ENCODE measurements at places on chromosomes 7 and 10.
A peak's percentile ranks its signal among the peaks of the same experiment; 100 is the strongest.

DNA sequence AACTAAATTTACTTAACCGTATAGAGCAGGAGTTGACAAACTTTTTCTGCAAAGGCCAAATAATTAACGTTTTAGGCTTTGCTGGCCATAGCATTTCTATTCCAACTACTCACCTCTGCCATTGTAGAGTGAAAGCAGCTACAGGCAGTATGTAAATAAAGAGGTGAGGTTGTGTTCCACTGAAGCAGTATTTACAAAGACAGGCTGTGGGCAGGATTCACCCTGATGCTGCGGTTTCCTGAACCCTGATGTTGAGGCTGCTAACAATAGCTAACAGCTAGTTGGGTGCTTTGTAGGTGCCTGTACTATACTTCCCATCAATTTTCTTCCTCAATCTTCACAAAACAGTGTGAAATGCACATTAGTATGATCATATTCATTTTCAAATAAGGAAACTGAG is 47.0 kb upstream of the LAMB1 start:
- DNase-seq = no peak

DNA sequence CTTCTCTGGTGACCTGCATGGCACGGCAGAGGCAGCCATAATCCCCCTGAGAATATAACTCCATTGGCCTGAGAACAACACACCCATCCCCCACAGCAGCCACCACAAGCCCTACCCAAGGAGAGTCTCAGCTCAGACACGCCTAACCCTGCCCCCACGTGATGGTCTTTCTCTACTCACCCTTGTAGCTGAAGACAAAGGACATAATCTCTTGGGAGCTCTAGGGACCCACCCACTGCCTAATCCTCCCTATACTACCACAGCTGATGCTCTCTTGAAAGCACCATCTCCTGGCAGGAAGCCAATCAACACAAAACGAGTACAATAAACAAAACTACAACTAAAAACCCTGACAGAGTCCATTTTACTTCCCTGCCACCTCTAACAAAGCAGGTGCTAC is 30.7 kb upstream of the HPSE2 start:
- no peak for DNase-seq

GRCh38 chr7:150940431-150941102 is 37.6 kb downstream of the KCNH2 start:
- DNase-seq = no peak

- DNase-seq = no peak
These were observed 937.1 kb downstream of the CNTNAP2 start for GRCh38 chr7:147053746-147054145.

- no peak for DNase-seq
These were observed 185.5 kb downstream of the SGMS1 start for GRCh38 chr10:50438049-50438936.

DNA sequence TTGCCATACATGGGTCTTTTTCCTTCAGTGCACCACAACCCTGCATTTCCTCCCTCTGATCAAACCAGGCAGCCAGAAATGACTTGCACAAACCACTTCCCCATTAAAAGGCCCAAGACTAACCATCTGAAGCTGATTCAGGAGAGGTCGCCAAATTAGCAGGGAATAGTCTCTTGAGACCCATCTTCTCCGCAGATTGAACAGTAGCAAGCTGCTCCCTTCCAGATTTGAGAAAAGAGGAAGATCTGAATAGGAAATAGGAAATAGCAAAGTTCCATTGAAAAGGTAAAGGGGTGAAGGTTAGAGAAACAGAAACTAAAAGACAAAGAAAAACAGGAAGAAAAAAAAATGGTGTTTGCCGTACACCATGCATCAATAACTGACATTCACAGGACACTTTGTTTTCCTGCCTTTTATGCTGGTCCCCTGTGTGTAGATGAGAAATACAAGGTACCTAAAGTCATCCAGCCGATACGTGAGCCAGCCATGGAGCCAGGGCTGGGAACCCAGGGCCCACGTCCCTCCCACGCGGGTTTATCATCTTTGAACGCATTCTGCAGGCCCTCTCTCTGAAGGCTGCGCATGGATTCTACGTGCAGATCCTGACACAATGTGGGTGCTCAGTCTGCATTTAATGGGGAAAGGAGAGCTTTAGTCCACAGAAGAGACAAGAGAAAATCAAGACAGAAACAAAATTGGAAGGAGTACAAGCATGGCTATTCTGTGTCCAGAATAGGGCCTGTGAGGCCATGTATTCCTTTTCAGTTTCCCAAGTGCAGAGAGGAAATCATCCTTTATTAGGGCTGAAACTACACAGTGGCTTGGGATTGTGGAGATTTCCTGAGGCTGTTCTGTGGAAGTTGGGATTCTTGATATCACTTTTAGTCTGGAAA is 268.4 kb upstream of the NPVF start:
- no peak for DNase-seq

- DNase-seq = no peak
These were observed 182.4 kb downstream of the PTEN start for GRCh38 chr10:88045656-88046415.

DNA sequence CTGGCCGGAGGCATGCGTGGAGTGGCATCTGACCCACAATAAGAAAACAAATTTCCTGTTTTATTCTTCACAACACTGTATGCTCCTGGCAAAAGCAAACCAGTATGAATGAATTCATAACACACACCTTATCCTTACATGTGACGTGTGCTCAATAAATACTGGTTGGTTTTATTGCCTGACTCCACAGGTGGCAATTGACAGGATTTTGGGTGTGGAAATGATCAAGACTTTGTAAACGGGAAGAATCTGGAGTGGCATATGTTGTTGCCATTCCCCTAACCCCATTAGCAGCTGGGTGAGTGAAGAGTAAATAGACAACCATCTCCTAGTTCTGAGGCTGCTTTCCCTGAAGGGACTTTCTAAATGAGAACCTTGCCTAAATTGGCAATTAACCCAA is 215.5 kb upstream of the AOAH start:
- DNase-seq = no peak

DNA sequence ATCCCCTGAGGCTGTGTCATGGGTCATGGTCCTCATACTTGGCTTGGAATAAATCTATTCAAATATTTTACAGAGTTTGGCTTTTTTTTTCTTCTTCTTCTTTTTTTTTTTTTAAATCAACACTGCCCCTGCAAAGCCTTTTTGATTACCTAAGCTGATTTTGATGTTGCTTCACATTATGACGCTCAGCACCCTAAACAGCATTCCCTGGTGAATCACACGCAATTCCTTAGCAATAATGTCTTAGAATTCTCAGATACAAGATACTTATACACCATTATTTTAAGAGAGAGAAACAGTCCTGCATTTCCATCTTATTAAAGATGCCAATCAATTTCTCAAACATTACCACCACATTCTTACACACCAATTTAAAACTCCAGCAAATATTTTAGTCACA is 323.7 kb upstream of the IGFBP3 start:
- DNase-seq = peak; percentile 33

GRCh38 chr7:91264924-91265681 is 870 bp downstream of the FZD1 start:
- DNase-seq = peak; percentile 69

- DNase-seq = no peak
These were observed 208.3 kb downstream of the JAZF1 start for GRCh38 chr7:27972276-27972675.

- peak; percentile 68 for DNase-seq
These were observed 46.1 kb downstream of the CABCOCO1 start for GRCh38 chr10:61708846-61709245.

DNA sequence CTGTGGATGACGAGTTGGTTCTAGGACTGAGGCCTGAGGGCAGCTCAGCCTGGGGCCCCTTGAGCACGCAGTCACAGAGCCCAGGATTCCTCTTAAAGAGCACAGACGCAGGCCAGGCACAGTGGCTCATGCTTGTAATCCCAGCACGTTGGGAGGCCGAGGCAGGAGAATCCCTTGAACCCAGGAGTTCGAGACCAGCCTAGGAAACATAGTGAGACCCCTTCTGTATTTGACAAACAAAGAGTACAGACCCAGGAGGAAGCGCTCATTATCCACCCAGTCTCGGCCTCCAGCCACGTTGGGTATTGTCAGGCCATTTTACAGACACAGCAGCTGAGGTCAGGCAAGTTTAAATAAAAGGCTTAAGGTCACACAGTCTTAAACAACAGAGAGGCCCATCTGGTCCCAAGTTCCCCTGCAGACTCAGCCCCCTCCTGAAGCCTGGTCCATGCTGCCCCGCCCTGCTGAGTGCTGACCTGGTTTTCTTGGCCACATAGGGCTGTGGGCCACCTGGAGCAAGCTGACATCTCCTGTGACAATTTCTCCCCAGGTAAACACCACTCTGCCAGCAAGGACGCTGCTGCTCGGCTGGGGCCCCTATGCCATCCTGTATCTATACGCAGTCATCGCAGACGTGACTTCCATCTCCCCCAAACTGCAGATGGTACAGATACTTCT is 12.6 kb downstream of the RGR start:
- DNase-seq = no peak

- no peak for DNase-seq
These were observed 811 bp downstream of the RGS10 start for GRCh38 chr10:119541459-119542356.

- peak; percentile 36 for DNase-seq
These were observed 43.9 kb downstream of the DOCK4 start for GRCh38 chr7:112162142-112162766.

DNA sequence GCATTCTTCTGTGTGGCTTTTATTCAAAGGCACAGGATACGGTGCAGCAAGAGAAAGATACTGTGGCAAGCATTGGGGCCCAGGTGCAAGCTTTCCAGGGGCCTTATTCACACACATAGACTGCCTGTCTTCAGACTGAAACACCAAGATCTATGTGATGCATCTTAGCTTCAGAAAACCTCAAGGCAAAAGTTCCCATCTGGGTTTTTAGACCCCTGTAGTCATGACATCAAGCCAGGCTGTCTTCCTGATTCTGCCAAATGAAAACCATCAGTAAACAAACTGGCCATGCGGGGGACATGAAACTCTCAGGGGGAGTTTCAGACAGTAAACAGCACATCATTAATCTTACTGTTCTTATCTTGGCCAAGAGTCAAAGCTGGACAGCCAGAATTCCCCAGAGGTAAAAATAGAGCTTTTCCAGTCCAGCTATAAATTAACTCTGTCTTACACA is 9.8 kb downstream of the AGBL3 start:
- no peak for DNase-seq

- no peak for DNase-seq
These were observed 141.7 kb upstream of the ITGB1 start for GRCh38 chr10:33099748-33100147.
